Kasumi-1 (cell line): ENCODE measurements at places on chromosomes 3 and 15.
A peak's percentile ranks its signal among the peaks of the same experiment; 100 is the strongest.

DNA sequence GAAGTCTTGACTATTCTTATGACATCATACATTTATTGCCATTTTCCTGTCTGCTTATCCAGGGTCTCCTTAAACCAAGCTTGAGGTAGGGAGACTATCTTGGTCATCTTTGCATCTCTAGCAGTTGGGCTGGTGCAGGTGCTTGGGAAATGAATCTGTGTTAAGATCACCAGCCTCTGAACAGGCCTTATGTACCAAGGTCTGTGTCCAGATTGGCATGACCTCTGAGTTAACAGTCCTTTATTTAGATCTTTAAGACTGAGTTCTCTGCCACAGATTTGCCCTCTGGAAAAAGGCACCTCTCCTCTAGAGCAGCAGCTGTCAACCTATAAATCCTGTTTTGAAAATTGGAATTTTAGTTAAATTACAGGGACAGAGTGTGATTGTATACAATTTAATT, 35.4 kb downstream of the RAB7A start:
- no peak for DNase-seq

DNA sequence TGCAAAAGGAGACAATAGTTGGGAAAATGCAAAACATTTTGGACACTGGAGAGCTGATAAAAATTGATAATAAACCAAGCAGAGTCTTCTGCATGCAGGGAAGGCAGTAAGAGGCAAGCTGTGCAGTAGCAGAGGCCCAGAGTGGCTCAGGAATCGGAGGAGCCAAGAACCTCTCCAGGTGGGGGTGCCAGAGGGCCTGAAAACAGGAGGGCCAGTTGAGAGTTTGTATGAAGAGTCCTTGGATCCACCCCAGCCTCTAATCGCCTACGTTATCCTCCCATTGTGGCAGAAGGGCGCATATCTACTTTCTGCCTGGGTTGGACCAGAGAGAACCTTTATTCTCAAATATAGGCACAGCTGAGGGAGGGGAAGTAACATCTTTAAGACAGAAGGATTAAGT, 48.9 kb upstream of the RBP1 start:
- peak; percentile 47 for DNase-seq

DNA sequence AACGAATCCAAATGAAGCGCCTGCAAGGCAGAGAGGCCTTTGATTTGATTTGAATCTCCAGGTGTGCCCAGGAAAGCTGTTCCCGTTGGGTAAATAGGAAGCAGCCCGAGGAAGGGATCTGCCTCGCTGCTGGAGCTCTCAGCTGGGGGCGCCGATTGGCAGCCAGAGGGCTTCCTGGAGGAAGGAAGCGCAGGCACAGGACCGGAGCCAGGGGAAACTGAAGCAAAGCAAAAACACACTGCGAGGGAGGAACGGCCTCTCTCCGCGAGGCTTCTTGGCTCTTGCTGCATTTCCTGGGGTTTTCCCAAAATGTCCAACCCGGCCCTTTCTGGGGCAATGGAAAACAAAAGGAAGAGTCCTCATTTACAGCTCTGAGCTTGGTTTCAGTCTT, 80.3 kb downstream of the TMEM266 start:
- DNase-seq = peak; percentile 23

- DNase-seq = no peak
These were observed 1.5 kb downstream of the FOXL2NB start for GRCh38 chr3:138948371-138949001.

DNA sequence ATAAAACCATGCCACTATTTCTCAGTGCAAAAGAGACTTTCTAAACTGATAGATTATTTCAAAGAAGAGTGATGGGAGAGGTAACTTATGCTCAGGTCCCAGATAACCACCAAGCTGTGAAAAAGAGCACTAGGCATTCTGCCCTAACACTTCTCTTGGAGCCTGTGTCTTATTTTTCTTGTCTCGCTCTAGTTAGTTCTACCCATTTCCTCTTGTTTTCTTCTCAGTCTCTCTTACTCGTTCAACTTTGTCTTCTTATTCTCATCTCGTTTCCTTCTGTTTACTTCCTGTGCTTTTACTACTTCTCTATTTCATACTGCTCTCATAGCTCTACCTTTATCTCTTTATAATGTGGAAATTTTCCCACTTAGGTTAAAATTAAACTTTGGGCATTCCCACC, 91.8 kb upstream of the CGNL1 start:
- DNase-seq = peak; percentile 63

- peak; percentile 20 for DNase-seq
These were observed 6.9 kb downstream of the GALNT15 start for GRCh38 chr3:16181361-16181760.

- no peak for DNase-seq
These were observed 152.4 kb upstream of the SETMAR start for GRCh38 chr3:4150816-4151215.

DNA sequence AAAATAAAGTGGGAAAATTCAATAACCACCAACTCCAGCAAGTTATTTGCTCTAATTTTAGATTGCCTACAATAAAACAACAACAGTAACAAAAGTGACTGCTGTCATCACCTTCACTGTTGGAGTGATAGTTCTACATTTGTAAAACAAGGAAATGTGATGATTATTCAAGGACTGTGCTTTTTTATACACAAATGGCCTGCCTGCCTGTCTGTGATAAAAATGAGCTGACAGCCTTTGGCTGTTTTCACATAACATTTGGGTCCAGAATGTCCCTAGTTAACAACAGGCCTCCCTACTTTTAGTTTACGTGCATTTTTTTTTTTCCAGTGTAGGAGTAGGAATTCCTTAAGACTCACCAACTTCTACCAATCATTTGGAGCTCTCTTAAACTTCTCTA, 768.8 kb downstream of the PDCD6IP start:
- DNase-seq = no peak

- DNase-seq = no peak
These were observed 75.2 kb downstream of the ITGA11 start for GRCh38 chr15:68356778-68357177.

GRCh38 chr15:22786868-22787698, 639 bp downstream of the NIPA1 start:
- no peak for DNase-seq

DNA sequence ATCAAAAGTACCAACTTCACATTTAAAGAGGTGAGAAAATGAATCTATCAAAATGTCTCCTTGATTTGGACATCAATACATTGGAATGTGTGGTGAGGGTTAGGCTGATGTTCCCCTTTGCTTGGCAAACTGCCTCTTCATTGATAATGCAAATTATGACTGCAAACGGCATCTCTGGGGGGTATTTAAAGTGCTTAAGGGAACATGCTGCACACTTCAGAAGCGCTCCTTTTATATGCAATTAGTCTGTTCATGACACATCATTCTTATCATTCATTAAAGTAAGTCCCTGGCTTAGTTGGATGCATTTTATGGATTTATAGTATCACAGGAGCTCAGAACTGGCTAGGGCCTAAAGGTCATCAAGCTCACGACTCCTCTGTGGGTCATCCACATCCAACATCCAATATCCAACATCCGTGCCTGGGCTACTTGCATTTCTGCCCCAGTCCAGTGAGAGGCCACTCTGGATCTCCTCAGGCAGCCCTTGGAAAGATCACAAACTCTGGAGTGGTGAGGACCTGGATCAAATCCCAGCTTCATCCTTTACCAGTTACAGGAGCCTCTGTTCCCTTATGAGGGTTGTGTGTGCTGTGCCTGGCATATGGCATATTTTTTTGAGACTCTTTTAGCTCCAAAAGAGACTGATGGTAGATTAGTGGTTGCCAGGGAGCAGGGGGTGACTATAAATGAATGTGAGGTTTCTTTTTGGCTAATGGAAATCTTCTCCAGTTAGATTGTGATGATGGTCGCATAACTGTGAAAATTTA, 136.8 kb upstream of the FOXB1 start:
- no peak for DNase-seq

DNA sequence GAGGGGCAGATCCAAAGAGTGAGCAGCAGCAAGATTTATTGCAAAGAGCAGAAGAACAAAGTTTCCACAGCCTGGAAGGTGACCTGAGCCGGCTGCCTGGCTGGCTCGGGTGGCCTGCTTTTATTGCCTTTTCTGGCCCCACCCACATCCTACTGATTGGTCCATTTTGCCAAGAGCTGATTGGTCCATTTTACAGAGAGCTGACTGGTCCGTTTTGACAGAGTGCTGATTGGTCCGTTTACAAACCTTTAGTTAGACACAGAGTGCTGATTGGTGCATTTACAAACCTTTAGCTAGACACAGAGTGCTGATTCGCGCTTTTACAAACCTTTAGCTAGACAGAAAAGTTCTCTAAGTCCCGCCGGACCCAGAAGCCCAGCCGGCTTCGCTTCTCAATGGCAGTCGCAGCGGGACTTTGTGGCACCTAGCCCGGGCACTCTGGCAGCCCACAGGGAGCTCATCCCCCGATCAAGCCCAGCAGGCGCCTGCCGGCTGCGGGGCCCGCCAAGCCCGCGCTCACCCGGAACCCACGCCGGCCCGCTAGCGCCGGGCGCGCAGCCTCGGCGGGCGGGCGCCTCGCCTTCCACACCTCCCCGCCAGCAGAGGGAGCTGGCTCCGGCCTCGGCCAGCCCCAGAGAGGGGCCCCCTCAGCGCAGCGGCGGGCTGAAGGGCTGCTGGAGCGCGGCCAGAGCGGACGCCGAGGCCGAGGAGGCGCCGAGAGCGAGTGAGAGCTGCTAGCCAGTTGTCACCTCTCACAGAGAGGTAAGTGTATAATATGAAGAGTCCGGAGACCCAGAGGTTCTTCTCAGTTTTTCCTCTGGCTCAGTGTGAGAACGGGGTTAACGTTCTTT, 339.2 kb downstream of the CHL1 start:
- no peak for DNase-seq

- peak; percentile 62 for DNase-seq
These were observed 130.6 kb upstream of the FHIT start for GRCh38 chr3:61381745-61382392.

DNA sequence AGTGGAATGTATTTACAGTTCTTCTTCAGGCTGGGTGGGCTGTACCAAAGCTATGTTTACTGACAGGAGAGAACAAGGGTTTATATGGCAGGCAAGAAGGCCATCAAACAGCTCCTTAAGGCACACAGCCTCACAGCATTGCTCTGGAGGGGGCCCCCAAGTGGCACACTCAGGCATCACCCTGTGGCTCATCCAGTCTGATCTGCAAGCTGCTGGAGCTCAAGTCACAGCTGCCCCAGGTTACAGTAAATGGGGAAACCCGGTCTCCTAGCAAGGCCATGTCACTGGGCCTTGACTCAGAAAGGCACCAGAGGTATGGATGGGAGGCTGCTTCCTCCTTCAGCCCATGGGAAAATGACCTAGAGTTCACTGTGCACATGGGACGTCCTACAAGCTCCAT, 67.5 kb downstream of the TFG start:
- no peak for DNase-seq

DNA sequence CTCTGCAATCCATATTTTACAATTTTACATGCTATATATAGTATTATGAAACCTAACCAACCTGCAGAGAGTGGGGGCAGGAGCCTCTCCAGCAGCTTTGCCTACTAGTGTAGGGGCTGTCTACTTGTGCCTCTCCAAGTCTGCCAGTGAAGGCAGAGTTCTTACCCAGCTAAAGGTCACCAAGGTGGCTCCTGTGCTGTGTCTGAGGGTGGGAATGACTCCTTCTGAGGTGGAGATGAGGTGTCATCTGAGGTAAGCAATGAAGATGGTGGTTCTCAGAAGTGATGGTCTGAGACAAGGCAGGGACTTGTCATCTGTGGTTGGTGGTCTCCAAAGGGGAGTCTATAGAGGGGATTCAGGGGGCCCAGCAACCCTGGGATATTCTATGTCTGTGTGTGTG, 47.5 kb downstream of the SACM1L start:
- no peak for DNase-seq

DNA sequence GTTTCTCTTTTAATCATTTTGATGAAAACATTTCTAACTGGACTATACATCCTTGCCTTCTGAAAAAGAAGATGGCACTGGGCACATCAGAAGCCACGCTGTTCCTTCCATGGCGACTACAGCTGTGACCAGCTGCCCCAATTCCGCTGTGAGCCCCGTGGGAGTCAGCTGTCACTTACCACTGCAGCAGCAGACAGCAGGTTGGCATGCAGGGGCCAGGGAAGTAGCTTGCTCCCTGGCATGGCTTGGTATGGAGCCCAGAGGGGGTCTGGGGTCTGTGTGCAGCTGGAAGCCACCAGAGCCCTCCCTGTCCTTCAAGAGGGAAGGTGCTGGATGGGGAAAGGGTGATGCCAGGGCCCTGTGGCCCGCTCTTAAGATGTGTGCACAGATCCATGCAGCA, 4.5 kb upstream of the ZXDC start:
- DNase-seq = no peak

DNA sequence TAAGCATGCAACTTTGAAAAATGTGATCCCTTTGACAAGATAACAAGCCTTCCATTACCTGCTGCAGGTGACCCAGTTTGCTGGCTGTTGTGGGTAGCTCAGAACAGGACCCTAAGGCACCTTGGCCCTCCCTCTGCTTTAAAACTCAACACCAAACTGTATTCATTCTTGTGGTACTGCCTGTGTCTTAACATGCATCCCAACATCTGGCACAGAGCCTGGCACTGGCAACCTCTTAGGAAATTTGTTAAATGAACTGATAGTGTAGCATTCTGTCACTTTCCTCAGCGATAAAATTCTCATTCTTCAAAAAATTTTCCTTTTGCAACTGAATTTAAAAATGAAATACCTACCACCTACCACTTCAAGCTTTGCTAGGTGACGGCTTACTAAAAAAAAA, 287.3 kb upstream of the ADAMTS9 start:
- no peak for DNase-seq

DNA sequence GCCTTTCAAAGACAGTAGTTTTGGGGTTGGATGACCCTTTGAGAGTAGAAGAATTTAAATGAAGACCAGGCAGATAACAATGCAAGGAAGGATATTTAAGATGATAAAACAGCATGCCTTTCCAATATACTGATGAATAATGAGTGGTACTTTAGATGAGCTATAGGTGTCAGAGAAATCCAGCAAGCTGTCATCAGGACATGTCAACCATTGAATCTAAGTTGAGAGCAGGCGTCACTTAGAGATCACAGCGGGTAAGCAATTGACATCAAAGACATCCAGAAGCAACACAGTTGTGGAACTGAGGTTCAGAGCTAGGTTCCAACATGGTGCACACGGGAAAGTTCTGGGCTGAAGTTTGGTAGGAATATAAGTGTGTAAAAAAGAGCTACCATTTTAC, 25.0 kb downstream of the CCDC54 start:
- DNase-seq = no peak

DNA sequence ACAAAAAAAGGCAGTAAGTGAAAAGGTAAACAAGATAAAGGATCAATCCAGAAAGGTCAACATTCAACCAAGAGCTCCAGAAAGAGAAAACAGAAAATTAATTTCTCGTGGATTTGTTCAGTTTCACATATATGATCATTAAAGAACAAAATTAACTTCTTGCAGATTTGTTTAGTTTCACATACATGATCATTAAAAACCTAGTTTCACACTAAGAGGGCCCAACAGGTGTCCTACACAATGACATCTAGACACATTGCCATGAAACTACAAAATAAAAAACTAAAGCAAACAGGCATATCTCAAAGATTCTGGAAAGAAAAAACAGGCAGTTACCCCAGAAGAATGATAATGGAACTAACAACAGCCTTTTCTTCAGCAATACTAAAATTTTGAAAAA, 22.1 kb downstream of the PHC3 start:
- DNase-seq = no peak

- no peak for DNase-seq
These were observed 6.7 kb downstream of the IDH2 start for GRCh38 chr15:90095521-90095959.

- no peak for DNase-seq
These were observed 532.0 kb upstream of the GBE1 start for GRCh38 chr3:82293435-82293834.
